ENCODE measurements at places on chromosomes 5 and 9. TPM values are rescaled to one million over a fixed set of nuclear protein-coding genes. Genes with fewer than 3 reads are reported as not detected.
A peak's percentile ranks its signal among the peaks of the same experiment; 100 is the strongest.

Gene ELAVL2
- not detected for total RNA-seq

Gene CNTFR
- total RNA-seq, result 116 TPM

- no peak for DNase-seq
Measured at GRCh38 chr5:84693256-84693655, 308.6 kb upstream of the EDIL3 start.

- no peak for DNase-seq
Measured at GRCh38 chr5:123756318-123756665, 244.3 kb downstream of the CSNK1G3 start.

DNA sequence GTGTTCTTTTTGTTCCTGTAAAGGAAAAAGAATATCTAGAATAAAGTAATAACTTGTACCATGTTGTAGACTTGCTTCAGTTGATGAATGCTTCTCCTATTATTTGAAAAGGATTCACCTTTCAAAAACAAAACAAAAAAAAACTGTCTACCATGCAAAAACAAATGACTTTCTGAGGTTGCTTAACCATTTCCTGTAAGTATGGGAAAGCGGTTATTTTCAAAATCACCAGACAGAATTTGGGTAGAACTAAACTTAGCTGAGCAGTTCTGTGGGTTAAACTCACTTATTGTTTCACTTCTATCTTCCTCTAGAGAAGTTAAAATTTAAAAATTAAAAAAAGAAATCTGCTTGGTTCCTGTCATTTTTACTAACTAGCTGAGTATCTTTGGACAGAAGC is 25.2 kb downstream of the LNPEP start:
- no peak for DNase-seq

- peak; percentile 30 for DNase-seq
Measured at GRCh38 chr5:133406977-133407632, 205.2 kb downstream of the FSTL4 start.

- no peak for DNase-seq
Measured at GRCh38 chr9:11275158-11275695, 662.4 kb upstream of the PTPRD start.
